ENCODE measurements at places on chromosomes 1 and 21.
A peak's percentile ranks its signal among the peaks of the same experiment; 100 is the strongest.

GRCh38 chr1:245730801-245731200, 576.0 kb downstream of the KIF26B start:
- DNase-seq, result no peak

DNA sequence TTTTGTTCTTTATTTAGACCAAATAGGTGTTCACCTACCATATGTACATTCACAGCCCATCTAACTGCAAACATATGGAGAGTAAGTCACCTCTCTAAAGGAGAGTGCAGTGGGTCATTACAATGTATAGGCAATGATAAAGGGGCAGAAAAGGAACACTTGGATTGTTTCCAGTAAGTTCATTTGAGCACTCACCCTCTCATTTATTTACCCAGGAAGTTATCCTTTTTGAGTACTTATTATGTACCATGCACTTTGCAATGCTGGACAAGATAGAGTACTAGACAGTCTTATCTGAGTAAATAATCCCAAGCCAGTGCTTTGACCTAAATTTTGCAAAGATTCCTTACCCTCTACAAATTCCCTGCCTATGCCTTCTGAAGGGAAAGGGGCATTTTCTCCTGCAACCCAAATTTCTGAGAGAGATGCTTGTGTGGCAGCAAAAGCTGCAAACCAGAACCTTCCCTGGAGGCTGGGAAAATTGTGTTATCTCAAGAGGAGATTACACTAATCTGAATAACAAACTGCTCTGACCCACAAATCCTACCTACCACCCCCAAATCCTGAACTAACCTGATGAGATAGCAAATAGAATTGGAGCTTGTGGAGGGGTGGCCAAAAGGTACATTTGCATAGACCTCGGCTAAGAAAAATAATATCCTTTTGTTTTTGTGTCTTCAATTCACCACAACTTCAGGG, 18.6 kb upstream of the RGS8 start:
- no peak for DNase-seq

GRCh38 chr1:89590341-89591080, 42.4 kb upstream of the LRRC8C start:
- DNase-seq, result no peak

- DNase-seq, result no peak
Measured at GRCh38 chr1:84272401-84272800, 29.1 kb upstream of the SAMD13 start.

GRCh38 chr1:199778324-199778955, 249.1 kb upstream of the NR5A2 start:
- DNase-seq, result no peak

GRCh38 chr1:171794085-171794484, 12.6 kb downstream of the METTL13 start:
- DNase-seq, result peak; percentile 26

DNA sequence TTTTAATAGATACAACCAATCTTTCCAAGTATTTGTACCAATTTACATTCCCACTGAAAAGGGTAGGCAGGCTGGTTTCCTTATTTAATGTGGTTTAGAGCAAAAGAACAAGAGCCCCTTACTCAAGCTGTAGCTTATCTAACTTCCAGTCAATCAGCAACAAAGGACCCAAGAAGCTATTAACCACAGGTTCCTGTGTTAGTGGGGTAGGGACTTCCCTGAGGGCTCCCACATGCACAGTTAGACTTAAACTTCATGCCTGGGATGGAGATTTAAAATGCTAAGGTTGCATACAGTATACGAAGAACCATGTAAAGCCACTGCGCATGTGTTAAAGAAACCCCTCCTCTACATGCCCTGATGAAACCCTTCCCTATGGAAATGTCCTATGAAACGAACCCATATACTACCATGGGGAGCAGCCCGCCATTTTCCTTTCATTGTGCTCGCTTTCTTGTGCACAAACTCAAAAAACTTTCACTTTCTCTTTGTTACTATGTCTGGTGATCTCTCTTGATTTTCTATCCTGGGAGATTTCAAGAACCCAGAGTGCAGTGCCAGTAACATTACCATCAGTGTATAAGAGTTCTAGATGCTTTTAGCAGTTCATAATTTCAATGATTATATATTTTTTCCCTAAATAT, 23.3 kb upstream of the ST6GALNAC5 start:
- DNase-seq, result no peak

- no peak for DNase-seq
Measured at GRCh38 chr21:41877901-41878830, 978 bp downstream of the PRDM15 start.

GRCh38 chr1:80310703-80311245, 1304.2 kb upstream of the ADGRL4 start:
- no peak for DNase-seq

GRCh38 chr1:185441605-185442004, 124.6 kb upstream of the IVNS1ABP start:
- DNase-seq, result no peak

- no peak for DNase-seq
Measured at GRCh38 chr1:244639561-244639960, 13.4 kb upstream of the DESI2 start.

GRCh38 chr21:43991447-43991991, 20.6 kb upstream of the TRAPPC10 start:
- no peak for DNase-seq

GRCh38 chr1:41641475-41641814, 157.0 kb upstream of the EDN2 start:
- DNase-seq, result no peak

GRCh38 chr1:163120372-163120771, 51.2 kb downstream of the RGS4 start:
- DNase-seq, result no peak

DNA sequence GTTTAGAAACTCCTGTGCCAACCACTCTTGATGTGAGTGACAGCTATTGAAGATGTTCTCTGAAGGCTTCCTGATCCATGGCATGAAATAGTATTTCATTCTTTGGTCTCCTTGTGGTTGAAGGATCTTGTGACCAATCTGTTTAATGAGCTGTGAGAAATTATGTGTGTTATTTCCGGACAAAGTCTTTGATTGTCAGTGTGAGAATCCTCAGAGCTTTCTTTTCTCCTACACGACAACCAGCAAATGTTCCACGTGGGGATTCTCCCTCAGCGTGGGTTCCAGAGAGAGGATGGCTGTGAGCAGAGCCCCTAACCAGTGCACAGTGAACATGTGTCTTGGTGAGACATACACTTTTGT, 45.0 kb upstream of the HOOK1 start:
- DNase-seq, result no peak

- peak; percentile 19 for DNase-seq
Measured at GRCh38 chr1:18820791-18821641, 38.4 kb downstream of the TAS1R2 start.

DNA sequence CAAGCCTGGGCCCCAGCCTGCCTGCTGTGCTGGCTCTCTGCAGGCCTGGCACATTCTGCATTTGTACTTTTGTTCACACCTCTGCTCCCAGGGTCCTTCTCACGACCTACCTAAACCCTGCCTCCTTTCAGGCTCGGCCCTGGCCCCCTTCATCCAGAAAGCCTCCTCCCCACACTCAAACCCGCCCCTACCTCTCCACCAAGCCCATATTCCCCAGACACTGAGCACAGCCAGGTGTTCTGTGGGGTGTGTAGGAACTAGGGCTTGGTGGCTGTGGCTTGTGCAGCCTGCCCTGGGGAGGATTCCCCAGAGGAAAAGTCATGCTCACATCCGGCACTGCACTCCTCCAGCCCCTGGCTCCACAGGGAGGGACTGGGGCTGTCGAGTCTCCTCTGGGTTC, 8.2 kb upstream of the MIXL1 start:
- no peak for DNase-seq

- DNase-seq, result no peak
Measured at GRCh38 chr1:222583079-222583478, 6.7 kb downstream of the TAF1A start.

DNA sequence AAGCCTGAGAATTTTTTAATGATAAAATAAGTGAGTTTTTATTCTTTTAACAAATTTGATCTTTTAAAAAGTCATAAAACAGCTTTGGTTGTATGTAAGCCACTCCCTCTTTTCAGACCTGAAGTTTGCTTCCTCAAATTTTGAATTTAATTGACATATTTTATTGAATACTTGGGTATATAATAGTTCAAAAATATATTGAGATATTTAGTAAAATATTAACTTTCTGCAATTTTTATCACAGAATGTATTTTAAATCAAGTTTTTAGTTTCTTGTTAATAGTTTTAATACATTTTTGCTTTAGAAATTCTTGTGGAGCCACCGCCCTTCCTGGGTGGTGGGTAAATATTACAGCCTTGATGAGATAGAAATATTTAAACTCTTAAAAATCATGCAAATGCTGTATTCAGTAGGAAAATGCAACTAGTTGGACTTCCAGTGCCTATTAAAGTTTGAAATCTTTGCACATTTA, 867 bp downstream of the PTPRC start:
- DNase-seq, result no peak

- no peak for DNase-seq
Measured at GRCh38 chr1:7517611-7518330, 253.3 kb upstream of the VAMP3 start.

- DNase-seq, result no peak
Measured at GRCh38 chr1:165289556-165289955, 67.0 kb downstream of the LMX1A start.

DNA sequence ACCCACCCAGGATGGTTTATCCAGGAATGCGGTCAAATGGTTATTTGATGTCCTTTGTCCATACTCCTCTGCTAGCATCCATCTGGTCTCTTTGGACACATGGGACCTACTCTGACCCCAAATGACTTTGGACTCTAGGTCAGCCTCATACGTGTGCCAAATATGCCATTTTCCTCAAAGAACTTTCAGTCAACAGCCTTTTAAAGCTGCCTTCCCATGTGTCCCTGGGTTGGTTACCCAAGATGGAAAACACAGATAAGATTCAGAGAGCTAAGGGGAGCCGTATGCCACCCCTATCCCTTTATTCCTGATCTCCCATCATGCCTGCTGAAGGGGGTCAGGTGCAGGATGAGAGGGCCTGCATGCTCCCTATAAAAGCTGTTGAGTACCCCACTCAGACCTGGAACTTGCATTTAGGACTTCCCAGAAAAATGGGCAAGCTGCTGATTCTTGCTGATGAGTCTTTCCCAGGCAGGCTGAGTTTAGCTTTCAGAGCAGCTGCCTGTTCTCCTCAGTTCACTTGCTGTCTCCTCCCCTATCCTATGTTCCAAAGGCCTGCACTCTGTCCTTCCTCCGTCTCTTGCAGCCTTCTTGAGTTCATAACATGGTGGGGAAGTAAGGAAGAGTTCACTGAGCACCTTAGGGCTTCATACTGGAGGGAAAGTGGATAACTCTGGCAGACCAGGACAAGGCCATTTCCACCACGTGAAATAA, 19.8 kb downstream of the CHI3L2 start:
- DNase-seq, result no peak

GRCh38 chr1:208217781-208218180, 26.4 kb downstream of the PLXNA2 start:
- no peak for DNase-seq
